ENCODE measurements at places on chromosomes 12 and 14.

- no peak for DNase-seq
Observed at GRCh38 chr12:99911967-99912366, 72.8 kb downstream of the ANKS1B start.

- no peak for DNase-seq
Observed at GRCh38 chr12:65330331-65330730, 51.8 kb downstream of the MSRB3 start.

GRCh38 chr14:68790644-68791077, 2.2 kb downstream of the ZFP36L1 start:
- DNase-seq, result peak; percentile 81

DNA sequence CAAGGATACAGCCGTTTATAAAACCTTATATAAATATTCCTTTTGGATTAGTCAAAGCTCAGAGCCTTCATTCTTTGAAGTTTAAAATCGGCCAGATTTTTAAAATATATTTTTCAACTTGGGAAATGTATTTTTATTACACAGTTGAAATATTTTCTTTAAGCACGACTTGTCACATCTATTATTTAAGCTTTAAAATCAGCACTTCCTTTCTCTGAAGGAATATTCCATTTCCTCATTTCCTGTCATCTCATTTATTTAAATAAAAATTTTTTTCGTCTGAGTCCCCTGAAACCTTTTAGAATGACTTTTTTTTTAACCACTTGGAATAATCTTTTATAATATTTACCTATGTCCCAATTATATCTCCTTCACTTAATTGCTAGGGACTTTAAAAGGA, 107.5 kb upstream of the PDE3A start:
- no peak for DNase-seq

GRCh38 chr14:95828649-95829265, 47.9 kb upstream of the TUNAR start:
- DNase-seq, result no peak

GRCh38 chr12:43057566-43057965, 468.0 kb upstream of the PRICKLE1 start:
- no peak for DNase-seq

GRCh38 chr12:84862186-84862585, 50.4 kb downstream of the SLC6A15 start:
- no peak for DNase-seq

- DNase-seq, result no peak
Observed at GRCh38 chr12:107845980-107846659, 71.6 kb downstream of the ASCL4 start.

GRCh38 chr12:25960143-25960542, 1.7 kb downstream of the RASSF8 start:
- DNase-seq, result no peak

- DNase-seq, result no peak
Observed at GRCh38 chr14:80378084-80378690, 166.9 kb upstream of the DIO2 start.

- no peak for DNase-seq
Observed at GRCh38 chr14:36022765-36023410, 153.6 kb downstream of the PTCSC3 start.

GRCh38 chr12:3980504-3981272, 107.5 kb upstream of the PARP11 start:
- no peak for DNase-seq

- DNase-seq, result no peak
Observed at GRCh38 chr14:22007784-22008412, 334.3 kb upstream of the OR4E1 start.

DNA sequence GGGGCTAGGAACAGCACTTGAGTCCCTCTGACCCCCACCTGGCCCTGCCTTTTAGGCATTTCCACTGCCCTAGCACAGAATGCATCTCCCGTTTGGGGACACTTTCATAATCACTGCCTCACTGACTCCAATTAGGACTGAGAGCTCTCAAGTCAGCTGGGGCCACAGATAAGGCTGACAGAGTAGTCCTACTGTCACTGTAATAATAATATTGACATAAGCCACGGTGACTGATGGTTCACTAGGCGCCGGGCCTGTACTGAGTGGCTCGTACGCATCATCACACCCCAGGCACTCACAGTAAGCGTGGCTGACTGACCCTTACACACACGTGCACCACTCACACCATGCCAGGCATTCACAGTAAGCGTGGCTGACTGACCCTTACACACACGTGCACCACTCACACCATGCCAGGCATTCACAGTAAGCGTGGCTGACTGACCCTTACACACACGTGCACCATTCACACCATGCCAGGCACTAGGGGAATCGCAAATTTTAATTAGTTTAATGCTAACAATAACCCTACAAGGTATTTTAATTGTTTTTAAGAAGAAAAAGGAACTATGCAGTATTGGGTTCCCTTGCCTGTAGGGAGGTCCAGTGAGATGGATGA, 87.7 kb downstream of the CHGA start:
- no peak for DNase-seq

- no peak for DNase-seq
Observed at GRCh38 chr14:94401083-94401482, 12.7 kb upstream of the SERPINA1 start.

- DNase-seq, result no peak
Observed at GRCh38 chr12:70666364-70666763, 29.1 kb upstream of the PTPRB start.

- DNase-seq, result no peak
Observed at GRCh38 chr12:42382013-42382696, 56.2 kb downstream of the PPHLN1 start.

DNA sequence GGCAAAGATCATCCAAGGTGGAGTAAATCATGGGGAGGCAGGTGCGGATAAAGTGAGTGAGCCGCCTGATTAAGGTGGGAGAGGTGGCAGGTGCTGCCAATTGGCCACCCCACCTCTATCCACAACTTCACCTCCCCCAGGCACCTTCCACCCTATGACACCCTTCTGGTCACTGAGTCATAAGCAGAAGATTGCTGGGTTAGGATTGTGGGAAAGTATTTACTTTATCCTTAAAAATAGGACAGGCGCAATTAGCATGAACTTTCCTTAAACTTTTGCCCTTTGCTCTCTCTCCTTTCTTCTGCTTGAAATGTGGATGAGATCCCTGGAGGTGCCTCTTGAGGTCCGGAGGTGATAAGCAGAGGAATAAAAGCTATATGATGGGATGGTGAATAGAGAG, 14.9 kb upstream of the BMP4 start:
- DNase-seq, result no peak

DNA sequence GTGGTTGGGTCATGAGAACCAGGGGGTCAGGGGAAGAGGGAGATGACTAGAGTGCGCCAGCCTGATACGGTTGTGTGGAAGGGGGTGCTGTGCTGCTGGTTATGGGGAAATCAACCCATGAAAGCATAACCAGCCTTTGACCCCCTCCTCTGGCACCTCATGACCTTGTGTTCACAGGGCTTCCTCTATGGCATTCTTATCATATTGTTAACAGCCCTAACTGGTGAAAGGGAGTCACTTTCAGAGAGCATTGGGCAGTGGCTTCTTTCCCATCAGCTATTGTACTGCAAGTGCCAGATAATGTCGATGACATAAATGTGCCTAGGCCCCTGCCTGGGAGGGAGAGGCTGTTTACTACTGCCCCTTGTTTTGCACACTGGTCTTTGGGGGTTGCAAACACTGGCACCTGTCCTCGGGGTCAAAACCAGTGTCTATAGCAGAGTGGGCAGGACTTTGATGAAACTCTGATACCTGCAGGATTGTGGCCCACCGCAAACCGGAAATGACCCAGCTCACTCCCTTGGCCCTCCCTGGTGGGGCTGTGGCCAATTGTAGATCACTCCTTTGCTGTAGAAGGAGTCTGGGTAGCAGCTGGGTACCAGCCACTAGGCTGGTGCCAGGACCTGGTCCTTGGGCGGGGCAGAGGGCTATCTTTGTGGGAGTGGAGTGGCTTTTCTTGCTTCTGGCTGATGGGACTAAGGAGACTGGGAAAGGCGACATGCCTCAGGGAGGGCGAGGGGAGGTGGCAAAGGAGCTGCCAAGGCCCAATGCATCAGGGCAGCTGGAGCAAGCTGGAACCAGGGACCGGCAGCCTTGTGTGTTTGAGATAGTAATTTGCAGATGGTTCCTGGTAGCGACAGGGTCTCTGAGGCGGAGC, 634 bp upstream of the TMEM63C start:
- DNase-seq, result no peak

DNA sequence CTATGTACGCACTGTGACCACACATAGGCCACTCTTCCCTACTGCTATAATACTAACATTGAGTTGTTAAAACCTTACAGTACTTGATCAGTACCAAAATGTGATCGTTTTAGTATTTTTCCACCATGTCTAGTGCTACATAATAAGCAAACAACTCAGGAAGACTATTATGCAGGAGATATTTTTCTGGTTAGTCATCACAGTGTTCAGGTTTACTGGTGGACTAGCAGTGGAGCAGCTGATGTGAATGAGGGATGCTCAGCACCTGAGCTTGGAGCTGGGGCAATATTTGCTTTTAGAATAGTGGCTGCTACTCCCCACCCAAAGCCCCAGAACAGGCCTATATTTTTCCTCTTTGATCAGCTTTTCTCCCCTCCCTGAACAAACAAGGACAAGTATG, 513.1 kb downstream of the KCNH5 start:
- DNase-seq, result no peak

GRCh38 chr12:31322801-31323207, 3.1 kb downstream of the SINHCAF start:
- DNase-seq, result no peak

- no peak for DNase-seq
Observed at GRCh38 chr12:7705846-7706245, 5.4 kb upstream of the DPPA3 start.

DNA sequence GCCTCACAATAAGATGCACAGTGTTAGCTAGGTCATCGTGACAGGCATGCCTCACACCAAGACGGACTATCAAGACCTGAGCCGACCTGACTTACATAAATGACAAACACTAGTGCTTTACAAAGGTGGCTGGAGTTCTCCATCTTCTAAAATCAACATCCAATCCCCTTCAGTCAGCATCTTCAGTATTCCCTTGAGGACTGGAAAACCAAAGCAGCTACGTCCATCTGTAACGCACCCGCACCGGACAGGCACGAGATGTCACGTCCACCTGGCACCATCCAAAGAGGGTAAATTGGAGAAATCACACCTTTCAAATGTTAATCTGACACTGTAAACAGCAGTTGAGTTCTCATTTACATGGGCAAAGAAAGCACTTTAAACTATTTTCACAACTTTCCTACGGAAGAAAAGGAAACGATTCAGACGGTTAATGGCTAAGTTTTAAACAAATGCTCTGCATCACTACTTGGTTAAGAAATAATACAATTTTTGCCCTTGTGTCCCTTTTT, 130.2 kb downstream of the PRICKLE1 start:
- no peak for DNase-seq

DNA sequence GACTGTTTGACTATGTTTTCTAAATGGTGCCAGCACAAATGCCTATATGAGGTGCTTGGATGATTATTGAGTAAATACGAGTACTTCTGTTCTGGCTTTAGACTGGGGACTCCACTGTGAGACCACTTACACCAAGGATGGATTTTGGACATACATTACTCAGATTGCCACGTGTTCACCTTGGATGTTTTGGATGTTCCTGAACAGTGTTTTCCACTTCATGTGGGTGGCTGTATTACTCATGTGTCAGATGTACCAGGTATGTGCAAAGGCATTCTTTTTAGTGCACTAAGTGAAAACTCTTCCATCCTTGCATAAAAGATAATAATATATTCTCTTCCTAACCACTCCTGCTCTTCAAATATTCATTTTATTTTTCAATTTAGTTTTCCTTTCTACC, 30.7 kb downstream of the CSRP2 start:
- no peak for DNase-seq

DNA sequence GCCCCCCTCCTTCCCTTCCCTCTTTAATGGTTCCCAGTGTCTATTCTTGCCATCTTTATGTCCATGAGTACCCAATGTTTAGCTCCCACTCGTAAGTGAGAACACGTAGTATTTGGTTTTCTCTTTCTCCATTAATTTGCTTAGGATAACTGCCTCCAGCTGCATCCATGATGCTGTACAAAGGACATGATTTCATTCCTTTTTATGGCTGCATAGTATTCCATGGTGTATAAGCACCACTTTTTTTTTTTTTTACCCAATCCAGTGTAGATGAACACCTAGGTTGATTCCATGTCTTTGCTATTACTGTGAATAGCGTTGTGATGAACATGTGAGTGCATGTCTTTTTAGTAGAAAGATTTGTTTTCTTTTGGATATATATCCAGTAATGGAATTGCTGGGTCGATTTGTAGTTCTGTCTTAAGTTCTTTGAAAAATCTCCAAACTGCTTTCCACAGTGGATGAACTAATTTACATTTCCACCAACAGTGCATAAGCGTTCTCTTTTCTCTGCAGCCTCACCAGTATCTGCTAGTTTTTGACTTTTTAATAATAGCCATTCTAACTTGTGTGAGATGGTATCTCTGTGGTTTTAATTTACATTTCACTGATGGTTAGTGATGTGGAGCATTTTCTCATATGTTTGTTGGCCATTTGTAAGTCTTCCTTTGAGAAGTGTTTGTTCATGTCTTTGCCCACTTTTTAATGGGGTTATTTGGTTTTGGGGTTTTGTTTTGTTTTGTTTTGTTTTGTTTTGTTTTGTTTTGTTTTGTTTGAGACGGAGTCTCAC, 26.0 kb downstream of the RPS29 start:
- DNase-seq, result no peak

- no peak for DNase-seq
Observed at GRCh38 chr14:105901226-105901625, 374.8 kb downstream of the TMEM121 start.

GRCh38 chr12:94191023-94191422, 42.6 kb downstream of the PLXNC1 start:
- DNase-seq, result no peak

All from stimulated activated CD8-positive, alpha-beta memory T cell treated with anti-CD3 and anti-CD28 coated beads, Interleukin-4, amount 100 ng/mL, for 48 hours (primary cell).